ENCODE measurements at places on chromosomes 3 and 15. TPM values are rescaled to one million over a fixed set of nuclear protein-coding genes. Genes with fewer than 3 reads are reported as not detected.

AVEN gene
- 15.7 TPM for total RNA-seq

ACKR2 gene
- total RNA-seq, result 0.76 TPM

TMEM212 gene
- not detected for total RNA-seq

DNA sequence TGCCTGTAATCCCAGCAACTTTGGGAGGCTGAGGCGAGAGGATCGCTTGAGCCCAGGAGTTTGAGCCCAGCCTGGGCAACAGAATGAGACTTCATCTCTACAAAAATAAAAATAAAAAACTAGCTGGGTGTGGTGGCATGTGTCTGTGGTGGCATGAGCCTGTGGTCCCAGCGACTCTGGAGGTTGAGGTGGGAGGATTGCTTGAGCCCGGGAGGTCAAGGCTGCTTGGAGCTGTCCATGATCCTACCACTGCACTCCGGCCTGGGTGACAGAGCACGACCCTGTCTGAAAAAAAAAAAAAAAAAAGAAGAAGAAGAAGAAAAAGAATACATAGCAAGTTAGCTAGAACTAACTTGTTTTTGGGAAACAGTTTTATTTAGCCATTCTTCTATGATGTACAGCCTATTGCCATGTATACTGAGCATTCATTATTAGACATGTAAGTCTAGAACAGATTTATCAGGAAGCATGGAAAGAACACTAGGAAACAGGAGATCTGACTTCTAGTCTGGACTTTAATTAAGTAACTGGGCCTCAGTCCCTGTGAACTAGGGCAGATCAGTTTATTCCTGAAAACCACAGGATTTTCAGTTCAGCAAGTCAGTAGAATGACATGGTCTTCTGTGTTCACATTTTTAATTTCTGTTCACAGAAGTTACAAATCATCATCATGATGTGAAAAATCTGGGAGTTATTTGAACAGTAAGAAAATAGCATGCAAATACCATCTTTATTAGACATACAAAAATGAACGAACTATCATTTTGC lies 65.5 kb downstream of the KAT2B start:
- H3K4me3 ChIP-seq, result no peak overlapping the region
- H3K27me3 ChIP-seq, result no peaks in the 10 kb centered on the region
- no peak overlapping the region for H3K27ac ChIP-seq
- DNase-seq, result no peak
- peaks cover 22% of the 10 kb centered on the region for H3K4me1 ChIP-seq

GRCh38 chr3:96865605-96866004 lies 51.2 kb downstream of the EPHA6 start:
- no peaks in the 10 kb centered on the region for H3K36me3 ChIP-seq
- no peaks in the 10 kb centered on the region for H3K27me3 ChIP-seq

- H3K36me3 ChIP-seq, result no peaks in the 10 kb centered on the region
- no peaks in the 10 kb centered on the region for H3K27me3 ChIP-seq
- no peak overlapping the region for H3K27ac ChIP-seq
- H3K4me3 ChIP-seq, result no peak overlapping the region
- no peaks in the 10 kb centered on the region for H3K4me1 ChIP-seq
Observed at GRCh38 chr3:193174140-193174539, 66.9 kb upstream of the PLAAT1 start.

DNA sequence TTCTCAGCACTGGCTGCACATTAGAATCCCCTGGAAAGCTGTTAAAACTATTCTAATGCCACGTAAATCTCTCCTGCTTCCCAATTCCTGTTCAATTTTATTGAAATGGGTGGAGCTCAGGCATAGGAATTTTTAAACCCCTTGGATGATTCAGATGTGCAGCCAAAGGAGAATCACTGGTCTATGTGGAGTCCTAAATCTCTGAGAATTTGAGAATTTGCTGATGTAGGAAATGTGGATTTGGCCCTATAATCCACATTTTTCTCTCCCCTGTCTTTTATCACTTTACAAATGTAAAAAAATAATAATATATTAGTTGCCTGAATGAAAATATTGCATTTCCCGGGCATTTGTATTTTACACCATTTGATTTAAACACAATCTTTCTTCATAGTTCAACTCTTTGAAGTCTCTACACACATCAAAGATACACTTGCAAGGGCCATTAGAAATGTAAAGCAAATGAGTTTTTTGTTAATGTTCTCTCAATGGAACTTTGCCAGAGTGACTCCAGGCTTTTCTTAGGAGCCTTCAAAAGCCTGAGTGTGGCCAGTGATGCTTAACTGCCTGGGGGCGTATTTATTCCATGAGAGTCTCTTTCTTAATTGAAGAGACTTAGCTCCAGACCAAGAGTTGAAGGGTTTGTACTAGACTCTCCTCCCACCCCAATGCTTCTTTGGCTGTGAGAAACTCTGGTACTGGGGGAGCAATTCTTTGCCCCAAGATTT lies 48.8 kb upstream of the PTX3 start:
- no peak for DNase-seq
- no peaks in the 10 kb centered on the region for H3K4me1 ChIP-seq

Measured in activated B cell treated with CpG ODN at 0.5 μM for 24 hours (primary cell).